ENCODE measurements at places on chromosomes 11 and 22.

DNA sequence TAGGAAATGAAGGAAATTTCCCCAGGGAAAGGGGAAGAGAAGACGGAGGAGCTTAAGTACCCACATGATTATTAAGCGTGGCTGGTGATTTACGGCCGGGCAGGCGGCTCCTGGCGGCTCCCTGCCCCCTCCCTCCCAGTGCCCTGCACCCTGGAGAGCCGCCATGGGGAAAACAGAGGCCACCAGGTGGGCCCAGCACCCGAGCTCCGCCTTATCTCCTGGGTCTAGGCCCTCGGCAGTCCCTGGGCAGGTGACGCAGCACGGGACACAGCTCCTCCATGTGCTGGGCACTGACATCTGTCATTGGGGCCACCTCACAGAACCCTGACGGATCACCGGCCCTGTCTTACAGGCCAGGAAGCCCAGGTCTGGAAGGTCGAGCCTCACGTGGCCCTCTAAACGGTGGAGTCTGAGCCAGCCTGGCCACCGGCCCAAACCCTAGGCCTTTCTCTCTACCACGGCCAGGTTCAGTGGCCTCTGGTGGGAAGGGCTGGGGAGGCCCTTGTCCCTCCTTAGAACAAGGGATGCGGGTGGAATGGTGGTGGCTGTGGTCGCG lies 60.2 kb upstream of the PPARA start:
- DNase-seq: no peak

DNA sequence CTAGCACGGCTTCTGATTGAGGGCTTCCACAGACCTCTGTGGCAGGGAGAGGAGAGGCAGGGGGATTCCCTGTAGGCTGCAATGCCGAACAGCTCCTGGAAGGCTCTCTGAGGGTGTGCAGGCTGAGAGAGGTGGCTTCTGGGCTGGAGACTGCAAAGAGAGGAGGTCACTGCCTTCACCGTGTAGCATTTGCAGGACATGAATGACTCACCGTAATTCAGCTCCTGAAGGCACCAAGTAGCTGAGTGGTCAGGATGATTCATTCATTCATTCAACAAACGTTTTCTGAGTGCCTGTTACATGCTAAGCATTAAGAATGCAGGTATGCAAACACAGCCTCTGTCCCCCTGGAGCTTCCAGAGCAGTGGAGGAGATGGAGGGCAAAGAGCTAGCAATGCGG lies 18.0 kb upstream of the EIF3D start:
- no peak for DNase-seq

DNA sequence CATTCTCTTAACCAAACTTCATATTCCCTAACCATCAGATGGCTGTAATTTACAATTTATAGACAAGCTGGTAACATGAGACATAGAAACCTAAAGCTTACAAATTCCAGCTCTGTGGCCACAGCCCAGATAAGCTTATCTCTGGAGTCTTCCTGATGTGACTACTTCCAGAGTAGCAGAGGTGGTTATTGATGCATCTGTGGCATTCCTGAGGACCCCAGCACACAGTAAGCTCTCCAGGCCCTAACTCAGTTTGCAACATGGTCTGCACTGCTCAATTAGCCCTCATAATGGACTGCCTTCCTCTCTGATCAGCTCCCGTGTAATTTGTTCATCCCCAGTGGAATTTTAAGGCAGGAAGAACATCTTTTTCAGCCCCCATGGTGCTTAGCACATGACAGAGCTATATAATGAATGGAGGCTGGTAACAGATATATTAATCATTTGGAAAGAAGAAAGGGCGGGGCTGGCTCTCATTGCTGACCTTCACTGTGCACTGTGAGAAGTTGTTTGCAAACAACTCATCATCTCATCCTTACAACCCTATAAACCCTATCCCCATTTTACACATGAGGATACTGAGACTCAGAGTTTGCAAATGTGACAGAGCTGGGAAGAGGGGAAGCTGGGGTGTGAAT lies 30.1 kb upstream of the KCNJ11 start:
- no peak for DNase-seq

- DNase-seq: no peak
Measured at GRCh38 chr11:93784935-93785360, 866 bp downstream of the MED17 start.

DNA sequence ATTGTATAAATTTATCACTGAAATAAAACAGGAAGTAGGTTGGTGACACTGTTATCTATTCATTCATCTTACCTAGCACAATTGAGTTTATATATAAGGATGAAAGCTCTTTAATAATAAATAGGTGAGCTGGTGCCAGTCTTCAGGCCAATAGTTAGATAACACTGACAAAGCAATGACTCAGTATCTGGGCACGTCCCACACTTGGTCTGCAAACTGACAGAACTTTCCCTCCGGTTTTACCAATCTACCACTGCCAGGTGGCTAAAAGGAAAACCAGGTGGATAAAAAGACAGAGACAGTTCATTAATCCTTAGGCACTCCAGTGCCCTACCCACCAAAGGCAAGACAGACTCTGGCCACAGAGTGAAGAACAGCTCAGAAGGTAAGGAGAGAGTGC lies 17.6 kb downstream of the DDB1 start:
- DNase-seq: no peak

- DNase-seq: no peak
Measured at GRCh38 chr11:116579031-116579653, 193.6 kb downstream of the BUD13 start.

GRCh38 chr11:13104619-13105236 lies 95.6 kb downstream of the RASSF10 start:
- DNase-seq: no peak

- no peak for DNase-seq
Measured at GRCh38 chr22:49266561-49267519, 560.8 kb downstream of the BRD1 start.

DNA sequence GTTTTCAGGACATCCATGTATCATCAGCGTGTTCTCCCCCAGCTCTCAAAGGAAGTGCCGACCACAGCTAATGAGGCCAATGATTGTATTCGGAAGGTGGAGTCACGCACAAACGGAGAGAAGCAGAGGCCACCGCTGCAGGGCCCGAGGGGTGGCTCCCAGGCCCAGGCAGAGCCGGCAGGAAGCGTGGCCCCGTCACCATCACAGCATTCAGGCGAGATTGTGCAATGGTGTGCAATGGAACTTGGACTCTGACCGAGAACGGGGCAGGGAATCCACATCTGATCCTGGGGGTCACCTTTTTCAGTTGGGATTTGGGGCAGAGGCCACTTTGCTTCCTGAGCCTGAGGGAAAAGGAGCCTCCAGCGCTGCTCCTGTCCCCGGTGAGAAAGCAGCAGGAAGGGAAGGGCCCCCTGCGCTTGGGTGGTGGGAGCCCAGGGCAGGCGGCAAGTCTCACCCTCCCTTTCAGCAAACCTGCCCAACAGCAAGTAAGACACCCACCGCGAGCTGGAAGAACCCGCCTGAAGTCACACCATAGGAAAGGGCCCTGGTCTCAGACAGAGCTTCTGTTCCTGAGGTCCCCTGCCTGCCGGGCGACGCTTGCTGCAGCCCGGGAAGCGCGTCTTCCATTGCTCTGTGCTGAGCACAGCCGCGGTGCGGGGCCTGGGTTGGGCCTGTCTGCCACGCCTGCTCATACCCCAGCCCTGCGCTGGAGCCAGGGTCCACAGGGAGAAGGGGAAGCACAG lies 1430.7 kb downstream of the BRD1 start:
- DNase-seq: no peak

Data from CD4-positive, alpha-beta T cell treated with Interleukin-12 subunit alpha and Interleukin-12 subunit beta, for 1 hour (primary cell).